Right ventricle myocardium inferior (tissue), 1 donor: ENCODE measurements at places on chromosomes 7 and 10. TPM values are rescaled to one million over a fixed set of nuclear protein-coding genes. Genes with fewer than 3 reads are reported as not detected.

C10orf62 gene
- 0.97 TPM for total RNA-seq

PCBD1 gene
- 155 TPM for total RNA-seq

POM121L12 gene
- total RNA-seq: not detected

KCNIP2 gene
- 409 TPM for total RNA-seq

GRCh38 chr10:20354166-20354565, 537.9 kb downstream of the PLXDC2 start:
- DNase-seq: no peak

DNA sequence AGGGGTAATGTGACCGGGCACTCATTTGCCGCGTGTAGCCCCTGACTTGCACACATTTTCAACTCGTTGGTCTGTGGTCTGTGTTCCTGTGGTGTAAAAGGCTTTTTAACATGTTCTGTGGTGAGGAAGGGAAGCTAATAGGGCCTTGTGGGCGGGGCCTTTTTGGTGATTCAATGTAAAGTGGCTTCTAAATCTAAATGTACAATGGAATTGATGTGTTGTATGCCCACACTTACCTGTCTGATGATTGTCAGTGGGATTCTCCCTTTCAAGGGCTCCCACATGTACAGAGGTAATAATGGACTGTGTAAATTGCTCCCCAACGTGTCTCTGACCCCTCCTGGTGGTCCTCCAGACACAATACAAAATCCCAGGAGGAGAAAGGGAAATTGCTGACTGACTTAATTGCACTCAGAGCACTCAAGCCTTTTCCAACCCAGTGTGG, 43.1 kb upstream of the GATAD1 start:
- no peak for DNase-seq
